ENCODE measurements at places on chromosomes 6 and 20.
A peak's percentile ranks its signal among the peaks of the same experiment; 100 is the strongest.

GRCh38 chr6:1336246-1336843, 24.4 kb downstream of the FOXQ1 start:
- no peak for DNase-seq

DNA sequence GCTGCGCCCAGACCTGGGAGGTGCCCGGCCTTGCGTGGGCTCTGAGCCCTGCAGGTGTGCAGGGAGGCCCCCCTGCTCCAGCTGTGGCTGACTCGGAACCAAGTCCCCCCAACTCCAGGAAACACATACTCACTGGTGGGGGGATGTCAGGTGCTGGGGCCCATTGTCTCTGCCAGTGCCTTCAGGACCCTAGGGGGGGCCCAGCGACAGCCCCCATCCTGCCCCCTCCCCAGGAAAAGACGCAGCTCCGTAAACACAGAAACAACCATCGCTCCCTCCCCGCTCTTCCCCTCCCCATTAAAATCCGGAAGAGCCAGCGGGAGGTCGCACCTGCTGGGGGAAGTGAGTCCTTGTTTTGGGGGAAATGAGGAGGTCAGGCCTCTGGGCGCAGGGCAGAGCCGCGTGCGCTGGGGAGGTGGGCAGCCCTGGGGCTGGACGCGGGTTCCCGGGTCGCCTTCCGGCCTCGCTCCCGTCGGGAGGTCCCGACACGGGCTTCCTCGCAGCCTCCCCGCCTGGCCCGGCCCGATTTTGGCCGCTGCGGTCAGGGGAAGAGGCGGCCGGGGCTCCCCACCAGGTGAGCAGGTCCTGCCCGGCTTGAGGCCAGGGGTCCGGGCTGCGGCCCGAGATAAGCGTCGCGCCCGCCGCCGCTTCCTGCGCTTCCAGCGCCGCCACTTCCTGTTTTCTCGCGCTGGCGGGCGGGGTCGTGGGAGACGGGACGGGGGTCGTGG, 6.2 kb downstream of the C20orf204 start:
- DNase-seq, result no peak

GRCh38 chr20:8476021-8476420, 344.0 kb downstream of the PLCB1 start:
- no peak for DNase-seq

- no peak for DNase-seq
Observed at GRCh38 chr6:169232507-169232931, 21.1 kb downstream of the THBS2 start.

GRCh38 chr20:50237349-50237748, 46.7 kb downstream of the CEBPB start:
- DNase-seq, result no peak

GRCh38 chr6:46410334-46410953, 80.8 kb downstream of the RCAN2 start:
- DNase-seq, result no peak

DNA sequence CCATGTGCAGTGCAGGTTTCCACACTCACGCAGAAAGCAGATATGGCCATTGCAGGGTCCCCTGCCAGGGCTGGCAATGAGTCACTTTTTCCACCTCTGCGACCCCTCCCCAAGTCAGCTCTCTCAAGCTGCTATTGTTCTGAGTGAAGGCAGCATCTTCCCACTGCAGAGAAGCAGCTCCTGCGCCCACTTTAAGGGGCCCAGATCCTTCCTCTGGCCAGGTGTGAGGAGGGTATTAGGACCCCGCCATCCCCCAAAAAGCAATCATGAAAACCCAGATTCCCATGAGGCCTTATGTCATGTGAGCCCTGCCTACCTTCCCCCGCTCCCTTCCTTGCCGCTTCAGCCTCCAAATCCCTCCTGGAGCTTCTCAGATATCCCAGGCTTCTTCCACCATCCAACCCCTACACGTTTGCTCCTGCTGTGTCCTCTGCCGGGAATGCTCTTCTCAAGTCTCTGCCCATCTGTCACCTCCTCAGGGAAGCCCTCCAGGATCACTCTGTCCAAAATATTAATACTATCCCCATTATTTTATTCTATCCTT, 220.3 kb downstream of the NFATC2 start:
- no peak for DNase-seq

DNA sequence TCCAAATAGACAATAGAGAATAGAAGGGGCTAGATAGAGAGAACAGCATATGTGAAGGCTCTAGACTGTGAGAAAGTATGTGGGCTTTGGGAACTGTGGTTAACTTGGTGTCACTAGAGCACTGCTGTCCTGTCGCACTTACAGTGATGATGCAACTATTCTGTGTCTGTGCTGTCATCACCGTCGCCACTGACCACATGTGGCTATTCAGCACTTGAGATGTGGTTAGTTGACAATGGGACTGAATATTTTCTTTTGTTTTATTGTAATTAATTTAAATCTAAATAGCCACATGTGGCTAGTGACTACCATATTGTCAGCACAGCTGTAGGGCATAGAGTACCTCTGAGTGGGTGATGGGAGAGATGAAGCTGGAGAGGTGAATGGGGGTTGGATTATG, 39.0 kb upstream of the IFNGR1 start:
- DNase-seq, result no peak

DNA sequence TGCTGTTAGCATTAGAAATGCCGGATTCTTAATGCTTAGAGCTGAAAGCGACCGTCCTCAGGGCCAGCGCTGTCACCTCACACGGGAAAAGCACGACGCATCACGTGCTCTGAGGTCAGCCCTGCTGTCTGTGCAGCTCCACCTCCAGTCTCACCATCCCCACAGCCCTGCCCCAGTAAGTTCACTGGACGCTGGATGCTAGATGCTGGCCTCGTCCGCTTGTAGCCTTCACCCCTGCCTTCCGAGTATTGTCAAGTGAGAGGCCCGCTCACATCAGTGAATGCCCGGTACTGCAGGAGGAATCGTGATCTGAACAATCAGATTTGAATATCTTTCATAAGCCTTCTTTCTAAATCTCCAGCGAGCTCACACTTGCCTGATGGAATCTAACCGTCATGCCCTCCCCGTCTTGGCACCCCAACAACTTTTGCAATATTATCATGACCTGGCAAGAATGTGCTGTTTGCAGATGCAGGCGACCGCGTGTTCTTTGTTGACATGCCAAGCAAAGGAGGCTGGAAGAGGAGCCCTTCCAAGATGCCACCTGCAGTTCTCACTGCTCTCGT, 64.9 kb downstream of the DLL1 start:
- DNase-seq, result peak; percentile 4

DNA sequence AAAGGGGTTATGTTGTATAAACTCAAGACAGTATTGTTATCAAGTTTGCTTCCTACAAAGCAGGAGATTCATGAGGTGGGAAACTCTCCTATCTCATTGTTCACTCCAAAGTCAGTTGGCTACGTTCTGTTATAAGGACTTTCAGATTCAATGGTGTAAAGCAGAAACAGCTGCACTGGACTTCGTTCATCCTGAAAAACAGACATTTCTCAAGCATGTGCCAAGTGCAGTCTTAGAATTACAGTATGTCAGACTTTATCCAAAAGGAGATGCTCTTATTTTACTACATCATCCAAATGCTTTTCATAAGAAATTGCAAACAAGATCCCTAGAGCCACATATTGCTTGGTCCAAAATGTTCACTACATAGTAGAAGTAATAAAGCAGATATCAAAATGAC, 14.9 kb downstream of the COL21A1 start:
- DNase-seq, result no peak

DNA sequence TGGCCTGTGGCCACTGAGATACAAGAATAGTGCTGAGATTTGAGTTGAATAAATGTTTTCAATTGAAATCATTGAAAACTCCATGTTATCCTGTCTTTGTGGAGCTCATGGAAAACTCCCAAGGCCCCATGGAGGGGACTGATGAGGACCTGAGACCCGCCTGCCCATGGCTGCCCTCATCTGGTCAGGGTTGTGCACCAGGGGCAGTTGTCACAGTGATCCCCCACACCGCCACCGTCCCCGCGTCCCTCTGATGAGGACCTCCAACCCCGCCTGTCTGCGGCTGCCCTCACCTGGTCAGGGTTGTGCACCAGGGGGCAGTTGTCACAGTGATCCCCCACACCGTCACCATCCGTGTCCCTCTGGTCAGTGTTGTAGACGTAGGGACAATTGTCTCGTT, 27.8 kb downstream of the THBS2 start:
- DNase-seq, result no peak

GRCh38 chr20:3612795-3613572, 50.2 kb downstream of the GFRA4 start:
- no peak for DNase-seq

- no peak for DNase-seq
Observed at GRCh38 chr6:34819571-34820480, 27.9 kb downstream of the BLTP3A start.

GRCh38 chr6:109397020-109397419, 14.8 kb upstream of the CD164 start:
- no peak for DNase-seq

DNA sequence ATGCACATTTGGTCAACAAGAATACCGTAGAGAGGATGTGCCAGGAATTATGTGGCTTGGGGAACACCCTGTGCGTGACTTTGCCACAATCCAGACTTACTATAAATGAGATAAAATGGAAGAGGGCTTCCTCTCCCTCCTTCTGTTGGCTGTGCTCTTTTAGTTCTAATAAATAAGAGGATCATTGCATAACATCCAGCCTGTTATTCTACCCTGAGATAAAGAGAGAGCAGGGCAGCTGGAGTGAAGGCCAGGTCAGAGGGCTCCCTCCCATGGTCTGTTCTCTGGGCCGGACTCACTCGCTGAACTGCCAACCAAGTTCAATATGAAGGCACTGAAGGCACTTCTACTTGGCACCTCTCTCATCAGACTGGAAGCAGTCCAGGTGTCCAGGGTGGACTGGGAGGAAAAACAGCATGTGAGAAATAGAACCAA, 91.7 kb downstream of the MTFR2 start:
- no peak for DNase-seq

DNA sequence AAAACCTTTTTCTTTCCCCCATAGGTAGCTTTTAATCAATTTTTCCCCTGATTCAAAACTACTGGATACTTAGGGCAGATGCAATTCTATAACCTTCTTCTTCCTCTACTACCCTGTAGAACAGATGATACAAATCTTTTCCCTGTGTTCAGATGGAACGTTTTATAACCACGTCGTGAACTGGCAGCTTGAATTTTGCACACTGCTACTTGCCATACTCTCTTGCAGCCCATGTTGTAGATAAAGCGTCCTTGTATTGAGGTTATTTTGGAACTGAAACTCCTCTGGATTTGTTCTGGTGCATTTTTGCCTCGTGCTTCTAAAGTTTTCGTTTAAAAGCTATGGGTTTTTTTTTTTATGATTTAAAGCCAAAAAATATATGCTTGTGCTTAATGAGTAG, 440.2 kb downstream of the RFPL4B start:
- DNase-seq, result no peak

DNA sequence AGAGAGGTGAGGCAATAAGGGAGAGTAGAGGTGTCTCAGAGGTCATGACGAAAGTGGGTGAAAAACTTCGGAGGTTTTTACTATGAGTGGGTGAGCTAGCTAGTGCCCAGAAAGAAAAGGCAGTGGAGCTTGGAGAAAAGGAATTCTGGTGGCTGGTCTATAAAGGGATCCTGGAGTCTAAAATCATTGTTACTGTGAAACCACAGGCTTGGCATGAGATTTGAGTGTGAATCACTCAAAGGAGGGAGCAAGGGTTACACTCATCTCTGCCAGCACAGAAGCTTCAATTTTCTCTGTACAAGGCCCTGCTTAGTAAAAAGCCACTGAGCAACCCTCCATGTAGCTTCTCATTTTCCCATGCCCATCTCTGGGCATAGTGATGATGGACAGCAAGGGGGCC, 47.5 kb downstream of the CD83 start:
- no peak for DNase-seq

Measured in activated CD8-positive, alpha-beta memory T cell treated with anti-CD3 and anti-CD28 coated beads, Interleukin-2, amount 50 U/mL, for 4 hours (primary cell).